ENCODE measurements at places on chromosomes 6 and 20. TPM values are rescaled to one million over a fixed set of nuclear protein-coding genes. Genes with fewer than 3 reads are reported as not detected.

Gene FILIP1
- 0.29 TPM for total RNA-seq

Gene OR2H1
- not detected for total RNA-seq

Gene KCNQ5
- 0.87 TPM for total RNA-seq

Gene GMDS
- total RNA-seq: 13.2 TPM

Gene IL20RA
- total RNA-seq: 0.33 TPM

Gene IRAK1BP1
- 3.8 TPM for total RNA-seq

Gene POU3F2
- total RNA-seq: not detected

Gene TCFL5
- 20.5 TPM for total RNA-seq

Gene SCGN
- total RNA-seq: not detected

Gene DYNLT2
- total RNA-seq: 0.99 TPM

Gene TRIM15
- not detected for total RNA-seq

Gene PACRG
- total RNA-seq: 1.3 TPM

Gene OLIG3
- total RNA-seq: not detected

Gene GHRH
- total RNA-seq: not detected

Gene GRIK2
- not detected for total RNA-seq

Gene SMPDL3A
- total RNA-seq: 18.0 TPM

Gene PTCHD4
- 3.5 TPM for total RNA-seq

Gene SAPCD1
- 1.9 TPM for total RNA-seq

Gene CLPSL1
- not detected for total RNA-seq

Gene BPIFB1
- total RNA-seq: not detected

Gene KIAA0408
- 3.8 TPM for total RNA-seq

Gene PRDM1
- total RNA-seq: 2.8 TPM

Gene GNAS-AS1
- total RNA-seq: 1.3 TPM

Gene ELOVL2
- under 0.01 TPM for total RNA-seq

Gene FAM83D
- 27.2 TPM for total RNA-seq

Gene GGTLC1
- not detected for total RNA-seq

Gene WFDC2
- not detected for total RNA-seq

Gene FBXO9
- total RNA-seq: 36.4 TPM

Gene DEFB129
- not detected for total RNA-seq

Gene POPDC3
- total RNA-seq: 22.5 TPM

Gene MYMX
- total RNA-seq: not detected
